Stimulated activated CD8-positive, alpha-beta memory T cell treated with anti-CD3 and anti-CD28 coated beads, Interleukin-4, amount 100 ng/mL, for 1 hour (primary cell): ENCODE measurements at places on chromosomes 16 and 17.

DNA sequence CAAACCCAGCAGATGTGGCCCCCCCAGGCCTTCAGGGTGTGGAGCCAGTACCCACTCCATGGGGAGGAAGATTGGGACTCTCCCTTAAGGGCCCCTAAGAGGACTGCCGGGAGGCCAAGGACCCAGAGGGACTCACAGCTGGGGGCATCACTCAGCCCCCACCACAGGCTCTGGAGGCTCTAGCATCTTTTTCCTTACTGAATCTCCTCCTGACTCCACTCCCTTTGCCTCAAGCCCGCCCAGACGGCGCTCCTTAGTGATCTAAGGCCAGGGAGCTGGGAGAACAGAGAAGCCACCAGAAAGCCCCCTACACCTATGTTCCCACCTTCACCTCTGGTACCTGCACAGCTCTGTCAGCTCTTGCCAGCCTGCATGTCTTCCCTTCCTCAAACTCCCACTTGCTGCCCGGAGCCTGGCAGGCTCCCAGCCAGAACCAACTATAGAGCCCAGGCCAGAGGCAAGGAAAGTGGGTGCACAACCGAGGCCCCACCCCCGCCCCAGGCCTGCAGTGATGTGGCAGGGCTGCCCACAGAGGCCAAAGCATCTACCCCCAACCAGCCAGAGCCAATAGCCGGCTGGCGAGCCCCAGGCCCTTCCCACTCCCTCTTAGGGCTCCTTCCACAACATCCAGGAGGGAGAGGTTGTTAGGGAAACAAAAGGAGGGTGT lies 22.3 kb upstream of the MPO start:
- no peak for DNase-seq

DNA sequence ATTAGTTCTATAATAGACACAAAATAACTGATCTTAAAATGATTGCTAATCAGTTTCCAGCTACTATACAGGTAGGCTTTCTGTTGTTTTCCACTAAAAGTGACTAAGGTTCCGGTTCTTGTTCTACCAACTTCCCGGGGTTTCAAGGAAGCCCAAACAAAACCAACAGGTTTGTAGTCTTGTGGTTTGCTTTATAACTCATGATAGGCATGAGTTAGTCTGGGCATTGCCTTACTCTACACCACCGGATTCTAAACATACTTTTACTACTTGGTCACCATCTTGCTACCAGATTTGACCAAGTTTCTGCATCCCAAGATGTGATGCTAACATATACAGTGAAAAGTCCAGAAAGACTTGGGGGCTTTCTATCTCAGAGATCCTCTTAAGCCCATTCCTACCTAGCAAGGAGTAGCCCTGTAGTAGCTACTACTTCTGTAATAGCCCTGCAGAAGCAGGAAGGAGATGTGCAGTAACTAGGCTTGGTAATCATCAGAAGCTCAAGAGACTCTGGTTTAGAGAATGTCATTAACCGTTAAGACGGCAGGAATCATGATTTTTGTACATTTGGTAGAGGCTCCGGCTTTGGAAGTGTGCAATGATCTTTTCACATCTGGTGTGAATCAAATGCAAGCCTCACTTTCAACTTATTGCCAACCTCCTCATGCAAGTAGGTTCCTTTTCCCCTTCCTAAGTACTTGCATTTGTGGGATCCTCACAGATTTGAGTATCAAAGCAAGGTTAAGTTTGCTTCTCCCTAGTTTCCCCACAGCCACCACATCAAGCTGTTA lies 1.6 kb downstream of the FAM117A start:
- no peak for DNase-seq

DNA sequence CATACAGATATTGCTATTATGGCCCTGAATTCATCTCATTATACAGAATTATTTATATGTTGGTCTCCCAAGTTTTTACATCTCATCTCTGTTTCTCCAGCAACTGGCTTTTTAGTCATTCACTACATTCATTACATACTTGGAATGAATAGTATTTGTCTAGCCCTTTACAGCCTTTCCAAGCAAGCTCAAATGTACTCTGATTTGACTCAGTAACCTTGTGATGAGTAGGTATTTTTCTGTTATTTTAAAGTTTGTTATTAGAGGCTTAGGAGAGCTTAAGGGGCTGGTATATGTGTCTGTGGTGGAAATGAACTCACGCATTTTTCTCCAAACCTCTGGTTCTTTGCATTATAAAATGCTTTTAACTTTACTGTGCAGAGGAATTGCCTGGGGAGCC lies 224.7 kb downstream of the SNX29 start:
- no peak for DNase-seq

GRCh38 chr17:42563543-42563942 lies 1.6 kb downstream of the COASY start:
- DNase-seq: no peak

DNA sequence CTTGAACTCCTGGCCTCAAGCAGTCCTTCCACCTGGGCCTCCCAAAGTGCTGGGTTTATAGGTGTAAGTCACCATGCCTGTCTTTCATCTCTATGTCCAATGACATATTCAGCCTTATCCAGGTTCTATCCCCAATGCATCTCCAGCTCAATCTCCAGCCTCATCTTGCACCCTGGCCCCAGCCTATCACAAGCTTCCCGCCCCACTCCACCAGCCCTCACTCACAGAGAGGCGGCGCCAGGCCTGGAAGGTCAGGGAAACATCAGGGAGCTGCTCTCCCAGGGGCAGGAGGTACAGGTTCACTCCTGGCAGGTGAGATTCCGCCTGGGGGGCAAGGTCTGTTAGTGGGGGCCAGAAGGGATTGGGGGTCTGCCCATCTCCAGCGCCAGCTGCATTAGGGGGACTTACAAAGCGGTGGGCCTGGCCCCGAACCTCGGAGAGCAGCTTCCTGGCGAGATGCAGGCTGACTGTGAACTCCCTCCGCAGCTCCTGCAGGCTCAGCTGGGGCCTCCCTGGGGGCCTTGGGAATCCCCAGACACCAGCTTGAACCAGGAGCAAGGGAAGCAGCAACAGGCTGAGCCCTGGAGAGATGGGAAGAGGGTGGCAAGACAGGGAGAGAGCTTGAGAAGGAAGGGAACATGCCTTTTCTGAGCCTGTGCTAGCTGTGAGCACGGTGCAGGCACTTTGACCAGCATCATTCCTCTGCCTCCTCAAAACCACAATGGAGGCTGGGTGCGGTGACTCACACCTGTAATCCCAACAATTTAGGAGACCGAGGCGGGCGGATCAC lies 3.0 kb downstream of the IL27 start:
- no peak for DNase-seq

GRCh38 chr16:27413956-27414355 lies 12.0 kb downstream of the IL21R start:
- DNase-seq: no peak

DNA sequence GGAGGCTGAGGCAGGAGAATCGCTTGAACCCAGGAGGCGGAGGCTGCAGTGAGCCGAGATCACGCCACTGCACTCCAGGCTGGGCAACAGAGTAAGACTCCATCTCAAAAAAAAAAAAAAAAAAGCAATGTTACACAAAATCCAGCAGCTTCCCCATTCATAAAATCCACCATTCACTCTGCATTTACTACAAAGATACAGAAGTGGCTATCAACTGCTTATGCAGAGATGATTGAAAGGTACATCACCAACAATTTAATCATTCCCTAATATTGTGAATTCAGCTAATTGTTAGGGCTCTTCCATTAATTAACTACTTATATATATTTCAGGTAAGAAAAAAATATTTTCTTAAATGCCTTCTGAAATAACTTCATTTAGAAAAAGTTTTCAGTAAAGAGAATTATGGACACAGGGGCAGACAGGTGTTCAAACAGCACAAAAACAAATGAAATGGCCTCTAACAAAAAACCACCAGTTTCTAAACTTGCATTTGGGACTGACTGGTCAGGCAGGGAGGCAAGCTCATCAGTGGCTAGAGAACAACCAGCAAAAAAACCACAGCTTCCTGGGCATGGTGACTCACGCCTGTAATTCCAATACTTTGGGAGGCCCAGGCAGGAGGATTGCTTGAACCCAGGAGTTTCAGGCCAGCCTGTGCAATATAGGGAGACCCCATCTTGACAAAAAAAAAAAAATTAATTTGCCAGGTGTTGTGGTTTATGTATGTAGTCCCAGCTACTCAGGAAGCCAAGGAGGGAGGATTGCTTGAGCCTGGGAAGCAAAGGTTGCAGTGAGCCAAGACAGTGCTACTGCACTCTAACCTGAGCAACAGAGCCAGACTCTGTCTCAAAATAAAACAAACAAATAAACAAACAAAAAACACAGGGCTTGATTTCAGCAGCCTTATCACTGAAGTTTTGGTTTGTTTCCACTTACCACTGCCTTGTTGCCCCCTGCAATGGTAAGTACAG lies 26.3 kb downstream of the ERN1 start:
- DNase-seq: no peak

DNA sequence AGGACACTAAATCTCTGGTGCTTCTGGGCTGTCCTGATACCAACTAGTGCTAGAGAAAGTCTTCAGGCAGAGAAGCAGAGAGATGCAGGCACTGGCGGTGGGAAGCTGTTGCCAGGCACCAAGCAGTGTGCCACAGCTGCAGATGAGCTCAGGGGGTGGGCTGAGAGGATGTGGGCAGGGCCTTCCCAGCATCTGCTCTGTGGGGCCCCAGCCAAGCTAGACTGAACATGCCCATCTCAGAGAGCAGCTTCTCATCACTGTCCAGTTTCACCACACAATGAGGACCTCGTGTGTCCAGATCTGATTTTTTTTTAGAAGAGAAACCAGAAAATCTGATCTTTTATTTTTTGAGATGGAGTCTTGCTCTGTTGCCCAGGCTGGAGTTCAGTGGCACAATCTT lies 17.1 kb downstream of the PSKH1 start:
- DNase-seq: no peak
